Right cardiac atrium (tissue), 5 donors: ENCODE measurements at places on chromosomes 6 and 20. TPM values are rescaled to one million over a fixed set of nuclear protein-coding genes. Genes with fewer than 3 reads are reported as not detected.

Gene RIMS4
- 0.57 TPM for total RNA-seq

Gene TBXT
- total RNA-seq: not detected

Gene EDN1
- total RNA-seq: 2.2 TPM

Gene RAD21L1
- not detected for total RNA-seq

Gene NFYA
- 12.2 TPM for total RNA-seq

Gene RSPO4
- 0.24 TPM for total RNA-seq

Gene DHX16
- 19.4 TPM for total RNA-seq

Gene BACH2
- total RNA-seq: 1.5 TPM

Gene ENPP4
- total RNA-seq: 23.1 TPM

Gene KCNK17
- 3.6 TPM for total RNA-seq

Gene SLC22A2
- not detected for total RNA-seq

Gene IMPG1
- total RNA-seq: not detected

Gene MUCL3
- total RNA-seq: not detected

Gene GNRH2
- 0.79 TPM for total RNA-seq
